ENCODE measurements at places on chromosomes 4 and X. TPM values are rescaled to one million over a fixed set of nuclear protein-coding genes. Genes with fewer than 3 reads are reported as not detected.

DNA sequence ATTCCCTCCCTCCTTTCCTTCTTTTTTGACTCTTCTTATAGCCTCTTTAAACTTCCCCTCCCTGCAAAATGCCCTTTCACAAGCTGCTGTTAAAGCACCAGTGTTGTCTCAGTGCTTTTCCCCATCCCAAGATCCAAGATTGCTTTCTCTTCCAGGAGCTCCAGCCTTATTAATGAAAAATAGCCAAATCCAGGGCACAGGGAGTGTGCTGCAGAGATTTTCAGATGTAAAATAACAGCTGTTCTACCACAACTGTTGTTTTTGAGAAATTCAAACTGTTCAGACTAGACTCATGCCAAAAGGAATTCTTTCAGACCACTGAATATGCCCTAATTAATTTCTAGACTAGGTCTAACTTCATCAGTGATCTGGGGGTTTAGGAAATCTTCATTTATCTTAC is 47.0 kb upstream of the GPC3 start:
- H3K4me1 ChIP-seq, result no peaks in the 10 kb centered on the region
- no peaks in the 10 kb centered on the region for H3K36me3 ChIP-seq
- DNase-seq, result no peak
- no peak overlapping the region for H3K27ac ChIP-seq
- H3K27me3 ChIP-seq, result no peaks in the 10 kb centered on the region

DNA sequence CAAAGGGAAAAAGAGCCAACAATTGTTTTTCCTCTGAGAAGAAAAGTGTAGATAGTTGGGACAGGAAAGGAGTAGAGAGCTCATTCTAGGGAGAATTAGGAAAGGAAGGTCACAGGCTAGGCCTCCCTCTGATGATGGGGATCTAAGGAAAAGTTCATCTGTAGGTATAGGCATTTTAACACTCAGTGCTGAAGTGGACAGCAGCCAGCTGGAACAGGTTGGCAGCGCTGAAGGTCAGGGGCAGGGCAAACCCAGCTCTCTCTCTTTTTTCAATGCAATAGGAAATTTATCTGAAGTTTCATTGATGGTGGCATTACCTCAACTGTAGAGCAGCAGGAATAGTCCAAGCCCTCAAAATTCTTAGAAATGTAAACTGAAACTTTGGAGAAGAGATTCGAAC is 98.5 kb upstream of the ETNPPL start:
- DNase-seq, result no peak
- H3K4me3 ChIP-seq, result no peak overlapping the region
- H3K4me1 ChIP-seq, result no peaks in the 10 kb centered on the region
- no peaks in the 10 kb centered on the region for H3K36me3 ChIP-seq

DNA sequence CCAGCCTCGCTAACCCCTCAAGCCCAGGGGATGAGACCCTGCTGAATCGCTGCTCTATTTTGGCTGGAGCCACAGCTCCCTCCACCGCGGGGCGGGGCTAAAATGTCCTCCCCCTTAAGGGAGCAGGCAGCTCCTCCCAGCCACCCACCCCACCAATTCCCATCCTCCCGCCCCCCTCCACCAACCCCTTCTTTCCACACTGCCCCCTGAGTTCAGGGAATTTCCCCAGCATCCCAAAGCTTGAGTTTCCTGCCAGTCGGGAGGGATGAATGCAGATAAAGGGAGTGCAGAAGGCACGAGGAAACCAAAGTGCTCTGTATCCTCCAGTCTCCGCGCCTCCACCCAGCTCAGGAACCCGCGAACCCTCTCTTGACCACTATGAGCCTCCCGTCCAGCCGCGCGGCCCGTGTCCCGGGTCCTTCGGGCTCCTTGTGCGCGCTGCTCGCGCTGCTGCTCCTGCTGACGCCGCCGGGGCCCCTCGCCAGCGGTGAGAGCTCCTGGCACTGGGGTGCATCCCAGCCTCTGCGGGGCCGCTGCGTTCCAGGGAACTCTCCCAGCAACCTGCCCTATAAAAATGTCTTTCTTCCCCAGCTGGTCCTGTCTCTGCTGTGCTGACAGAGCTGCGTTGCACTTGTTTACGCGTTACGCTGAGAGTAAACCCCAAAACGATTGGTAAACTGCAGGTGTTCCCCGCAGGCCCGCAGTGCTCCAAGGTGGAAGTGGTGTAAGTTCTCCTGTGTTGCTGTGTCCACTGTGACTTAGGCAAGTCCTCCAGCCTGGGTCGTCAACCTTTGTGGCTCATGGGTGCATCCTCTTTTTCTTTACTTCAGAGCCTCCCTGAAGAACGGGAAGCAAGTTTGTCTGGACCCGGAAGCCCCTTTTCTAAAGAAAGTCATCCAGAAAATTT is at the start of gene CXCL6:
Gene CXCL6, plus strand, starts transcription at position 306 of the 907 bp plus-strand sequence. Its CDS starts 73 bp downstream, at position 379.
- peak within 1 kb of the TSS; percentile 77 for H3K4me3 ChIP-seq
- DNase-seq, result no peak
- H3K27me3 ChIP-seq, result no peaks in the 10 kb centered on the region
- no peaks in the 10 kb centered on the region for H3K36me3 ChIP-seq
- H3K27ac ChIP-seq, result no peak within 1 kb of the TSS

PCDH19 gene
- 0.07 TPM for total RNA-seq

DNA sequence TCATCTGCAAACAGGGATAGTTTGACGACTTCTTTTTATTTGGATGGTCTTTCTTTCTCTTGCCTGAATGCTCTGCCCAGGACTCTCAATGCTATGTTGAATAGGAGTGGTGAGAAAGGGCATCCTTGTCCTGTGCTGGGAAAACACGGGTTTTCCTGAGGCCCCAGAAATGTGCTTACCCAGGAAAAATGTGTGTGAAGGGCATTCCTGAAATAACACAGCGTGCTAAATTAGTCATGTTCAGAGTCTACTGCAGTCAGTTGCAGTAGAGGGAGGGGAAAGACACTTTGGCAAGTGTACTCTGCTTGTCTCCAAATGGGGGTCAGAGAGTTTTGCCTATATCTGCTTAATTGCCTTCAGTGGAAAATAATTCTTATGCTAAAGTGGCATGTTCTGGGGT is 153.9 kb downstream of the CCNG2 start:
- no peaks in the 10 kb centered on the region for H3K36me3 ChIP-seq
- H3K27me3 ChIP-seq, result peaks cover 5% of the 10 kb centered on the region
- no peak overlapping the region for H3K4me3 ChIP-seq
- H3K27ac ChIP-seq, result no peak overlapping the region

- H3K4me1 ChIP-seq, result peaks cover 35% of the 10 kb centered on the region
- DNase-seq, result no peak
- no peaks in the 10 kb centered on the region for H3K36me3 ChIP-seq
These were observed 1913.7 kb downstream of the STIM2 start for GRCh38 chr4:28774344-28774743.

HELQ gene
- total RNA-seq, result 13.5 TPM

GRCh38 chr4:93646233-93646930 is 182.2 kb upstream of the ATOH1 start:
- H3K27me3 ChIP-seq, result no peaks in the 10 kb centered on the region
- H3K27ac ChIP-seq, result no peak overlapping the region

L1CAM gene
- total RNA-seq, result 56.9 TPM

DNA sequence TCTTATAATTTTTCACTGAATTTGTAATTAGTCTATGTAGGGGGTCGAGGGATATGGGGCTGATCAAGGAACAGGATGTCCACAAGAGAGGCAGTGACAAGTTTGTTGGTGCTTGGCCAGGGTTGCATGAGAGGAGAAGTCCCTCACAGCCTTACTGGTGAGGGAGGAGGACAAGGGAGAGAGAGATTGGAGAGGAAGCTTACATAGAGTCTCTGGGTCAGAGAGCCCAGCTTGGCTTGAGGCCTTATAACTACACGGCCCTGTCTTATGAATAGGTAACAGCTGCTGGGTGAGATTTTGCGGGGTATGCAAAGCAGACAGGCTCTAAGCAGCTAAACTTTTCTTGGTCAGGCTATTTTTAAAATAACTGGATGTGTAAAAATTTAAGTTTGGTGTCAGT is 37.9 kb upstream of the OTUD4 start:
- peaks cover 18% of the 10 kb centered on the region for H3K27me3 ChIP-seq
- DNase-seq, result no peak
- H3K4me3 ChIP-seq, result no peak overlapping the region
- no peaks in the 10 kb centered on the region for H3K36me3 ChIP-seq
- peaks cover 8% of the 10 kb centered on the region for H3K4me1 ChIP-seq

PCDH7 gene
- 1.1 TPM for total RNA-seq

GRCh38 chrX:109352066-109352588 is 129.8 kb downstream of the GUCY2F start:
- no peaks in the 10 kb centered on the region for H3K4me1 ChIP-seq
- H3K4me3 ChIP-seq, result no peak overlapping the region
- H3K27me3 ChIP-seq, result no peaks in the 10 kb centered on the region
- H3K36me3 ChIP-seq, result no peaks in the 10 kb centered on the region
- no peak overlapping the region for H3K27ac ChIP-seq
- no peak for DNase-seq

GRCh38 chrX:133786382-133786781 is 199.0 kb downstream of the GPC3 start:
- no peak overlapping the region for H3K27ac ChIP-seq
- no peak for DNase-seq
- peaks cover 1% of the 10 kb centered on the region for H3K27me3 ChIP-seq
- H3K4me3 ChIP-seq, result no peak overlapping the region

TBC1D9 gene
- 18.3 TPM for total RNA-seq

NPY5R gene
- not detected for total RNA-seq

SNCA gene
- total RNA-seq, result 0.30 TPM

PPBP gene
- not detected for total RNA-seq

GRCh38 chr4:118350961-118351360 is 1.8 kb downstream of the PRSS12 start:
- peaks cover 20% of the 10 kb centered on the region for H3K36me3 ChIP-seq
- peaks cover 71% of the 10 kb centered on the region for H3K4me1 ChIP-seq
- peak overlapping the region; percentile 85 for H3K27ac ChIP-seq
- peak overlapping the region; percentile 99 for H3K4me3 ChIP-seq
- H3K27me3 ChIP-seq, result peaks cover 3% of the 10 kb centered on the region

JADE1 gene
- 26.6 TPM for total RNA-seq

Data from HFFc6 (cell line).